ENCODE measurements at places on chromosomes 16 and 17.

DNA sequence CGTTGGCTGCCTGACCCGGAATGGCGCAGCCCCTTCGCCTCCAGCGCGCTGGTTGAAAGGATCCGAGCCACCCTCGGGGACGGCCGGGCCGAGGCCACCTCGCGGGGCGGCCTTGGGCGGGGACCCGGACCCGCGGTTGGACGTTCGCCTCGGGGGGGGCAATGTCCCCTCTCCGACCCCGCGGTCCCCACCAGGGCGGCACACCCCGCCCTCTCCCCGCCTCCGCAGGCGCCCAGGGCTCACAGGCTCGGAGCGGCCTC lies 1.0 kb upstream of the SOX8 start:
- DNase-seq, result no peak

DNA sequence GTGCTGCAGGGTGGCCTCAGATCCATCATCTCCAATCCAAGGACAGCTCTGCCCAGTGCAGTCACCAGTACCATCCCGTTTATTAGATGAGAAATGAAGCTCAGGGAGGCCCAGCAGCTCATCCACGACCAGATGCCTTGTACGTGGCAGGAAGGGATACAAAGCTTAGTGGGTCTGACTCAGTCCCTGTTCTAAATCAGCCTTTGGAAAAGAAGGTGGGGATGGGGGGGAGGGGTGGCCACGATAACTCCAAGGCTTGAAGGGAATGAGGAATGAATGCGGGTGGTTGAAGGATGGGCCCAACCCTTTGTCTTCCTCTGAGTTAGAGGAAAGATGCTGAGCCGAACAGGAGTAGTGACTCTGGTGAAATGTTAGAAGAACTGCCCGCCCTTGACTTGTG lies 25.8 kb downstream of the LLGL2 start:
- DNase-seq, result no peak

DNA sequence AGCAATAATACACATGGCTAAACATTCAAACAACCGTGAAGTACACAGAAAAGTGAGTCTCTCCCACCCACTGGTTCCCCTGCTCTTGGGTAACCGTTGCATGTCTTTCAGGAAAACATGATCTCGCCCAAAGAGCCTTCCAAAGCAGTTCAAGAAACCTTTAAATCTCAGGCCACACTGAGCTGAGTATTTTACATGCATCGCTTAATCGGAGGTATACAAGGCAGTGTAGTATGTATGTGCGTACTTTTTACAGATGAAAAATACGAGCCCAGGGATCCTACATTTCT lies 741 bp upstream of the DEXI start:
- DNase-seq, result no peak

- DNase-seq, result no peak
Observed at GRCh38 chr16:13061691-13062090, 160.3 kb downstream of the SHISA9 start.

- DNase-seq, result peak; percentile 82
Observed at GRCh38 chr16:370443-370842, at the start of gene MRPL28. Gene MRPL28, minus strand, starts transcription at chr16:370538. Its CDS starts 320 bp downstream, at chr16:370218.

GRCh38 chr17:38592487-38592886 lies 13.3 kb downstream of the SRCIN1 start:
- no peak for DNase-seq

GRCh38 chr16:30786936-30787612 lies at the start of gene ZNF629:
Gene ZNF629, minus strand, starts transcription at chr16:30787205. Its CDS starts 2,723 bp downstream, at chr16:30784482.
- peak; percentile 82 for DNase-seq

DNA sequence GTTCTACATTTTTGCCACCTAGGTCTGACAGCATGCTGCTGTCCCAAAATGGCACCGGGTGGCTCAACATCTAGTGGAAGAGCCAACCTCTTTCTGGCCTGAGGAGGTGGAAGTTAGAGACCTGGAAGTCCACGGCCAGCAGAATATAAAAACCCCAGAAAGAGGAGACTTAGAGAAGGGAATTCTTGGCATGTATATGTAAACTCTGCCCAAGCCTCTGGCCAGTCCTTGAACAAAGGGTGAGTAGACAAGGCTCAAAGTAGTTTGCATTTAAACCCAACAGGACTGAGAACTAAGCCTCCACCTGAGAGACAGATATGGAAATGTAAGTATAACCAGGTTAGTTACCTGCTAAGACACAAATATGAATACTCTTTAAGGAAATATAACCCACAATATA lies 210.3 kb downstream of the GRIN2A start:
- DNase-seq, result no peak

DNA sequence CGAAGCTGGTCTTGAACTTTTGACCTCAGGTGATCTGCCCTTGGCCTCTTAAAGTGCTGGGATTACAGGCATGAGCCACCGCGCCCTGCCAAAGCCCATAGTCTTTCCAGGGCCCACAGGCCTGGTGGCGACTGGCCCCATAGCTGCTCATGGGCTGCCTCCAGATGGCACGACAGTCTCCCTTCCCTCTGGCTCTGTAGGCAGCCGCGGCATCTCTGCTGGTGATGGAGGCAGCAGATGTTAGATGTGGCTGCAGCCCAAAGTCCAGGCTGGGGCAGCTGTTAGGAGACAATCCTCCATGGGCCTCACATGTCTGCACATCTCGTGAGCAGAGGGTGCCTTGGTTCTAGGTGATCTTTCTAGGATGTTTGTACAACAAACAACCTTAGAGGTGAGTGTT lies 69.7 kb upstream of the DNAJA2 start:
- DNase-seq, result no peak

- no peak for DNase-seq
Observed at GRCh38 chr17:9833922-9834321, 8.2 kb downstream of the GLP2R start.

GRCh38 chr17:45672301-45672700 lies 111.8 kb upstream of the CRHR1 start:
- DNase-seq, result no peak

- no peak for DNase-seq
Observed at GRCh38 chr17:34366529-34367107, 3.6 kb upstream of the CCL1 start.

DNA sequence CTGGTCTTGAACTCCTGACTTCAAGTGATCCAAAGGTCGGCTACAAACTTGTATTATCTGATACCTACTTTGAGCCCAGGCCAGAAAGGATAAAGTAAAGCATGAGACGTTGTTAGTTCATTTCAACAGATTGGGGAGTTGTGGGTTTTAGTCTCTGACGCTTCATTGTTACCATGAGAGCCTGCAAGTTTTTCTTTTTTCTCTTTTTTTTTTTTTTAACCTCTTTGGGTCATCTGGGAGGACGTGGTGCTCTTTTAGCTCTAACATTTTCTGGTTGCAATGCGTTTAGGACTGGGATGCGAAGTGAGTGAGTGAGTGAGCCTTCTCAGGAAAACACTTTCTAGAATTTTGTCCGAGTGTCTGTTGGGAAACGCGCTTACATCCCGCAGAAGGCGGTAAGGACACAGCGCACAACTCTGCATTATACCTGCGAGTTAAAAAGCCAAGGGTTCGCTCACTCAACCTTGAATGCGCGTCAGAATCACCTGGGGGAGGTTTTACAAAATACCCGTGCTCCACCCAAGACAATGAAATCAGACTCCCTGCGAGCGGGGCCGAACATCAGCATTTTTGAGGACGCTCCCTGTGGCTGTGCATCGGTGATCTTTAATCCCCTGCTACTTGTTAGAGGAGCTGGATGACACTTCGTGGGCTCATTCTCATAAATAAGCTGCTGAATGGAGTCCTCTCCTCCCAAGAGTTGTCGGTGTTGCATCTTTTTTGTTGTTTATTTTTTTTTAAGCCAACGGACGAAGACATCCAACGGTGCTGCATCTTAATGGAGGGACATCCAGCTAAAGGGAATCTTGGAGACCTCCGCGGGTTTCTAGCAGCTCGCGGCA lies 629 bp upstream of the RNF135 start:
- DNase-seq, result peak; percentile 49

DNA sequence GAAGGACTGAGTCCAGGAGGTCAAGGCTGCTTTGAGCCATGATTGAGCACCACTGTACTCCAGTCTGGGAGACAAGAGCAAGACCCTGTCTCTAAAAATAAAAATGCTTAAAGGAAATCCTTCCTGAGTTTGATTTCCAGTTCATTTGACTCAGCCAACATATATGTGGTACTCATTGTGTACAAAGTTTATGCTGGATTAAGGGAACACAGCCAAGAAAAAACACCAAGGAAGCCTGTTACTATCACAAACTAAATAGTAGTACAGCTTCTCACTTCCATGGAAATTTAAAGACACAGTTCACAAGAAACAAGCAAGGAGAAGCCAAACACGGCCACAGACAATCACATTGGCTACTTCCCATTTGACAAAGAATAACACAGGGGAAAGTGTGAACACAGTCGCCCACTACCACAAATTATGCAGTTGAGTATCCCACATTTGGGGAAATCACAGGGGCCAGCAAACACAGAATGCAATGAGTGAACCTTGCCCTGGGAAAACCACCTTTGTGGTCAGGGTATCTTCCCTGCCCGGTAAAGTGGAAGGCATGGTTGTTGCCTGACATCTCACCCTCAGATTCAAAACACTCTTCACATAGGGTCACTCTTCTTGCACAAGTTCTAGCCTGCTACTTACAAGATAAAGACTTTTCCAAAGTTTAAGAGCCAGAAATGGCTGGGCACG lies 14.5 kb downstream of the TEX14 start:
- DNase-seq, result no peak

DNA sequence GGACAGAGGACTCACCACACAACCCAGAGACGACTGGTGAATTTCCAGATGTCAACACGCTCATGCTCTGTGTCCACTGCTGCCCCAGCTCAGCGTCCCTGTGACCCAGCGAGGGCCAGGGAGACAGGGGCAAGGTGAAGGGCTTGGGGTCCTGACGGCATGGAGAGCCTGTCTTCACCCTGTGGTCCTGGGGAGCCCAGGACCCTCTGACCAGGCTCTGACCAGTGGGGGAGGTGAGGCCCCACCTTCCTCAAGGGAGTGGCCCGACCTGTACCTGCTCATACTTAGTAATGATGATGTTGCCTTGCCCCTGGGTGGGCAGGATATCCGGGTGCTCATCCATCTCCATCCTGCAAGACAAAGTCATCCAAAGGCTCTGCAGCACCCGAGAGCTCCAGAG lies 39.8 kb downstream of the TNFRSF13B start:
- no peak for DNase-seq

GRCh38 chr17:75552425-75553294 lies 27.2 kb downstream of the LLGL2 start:
- DNase-seq, result no peak

DNA sequence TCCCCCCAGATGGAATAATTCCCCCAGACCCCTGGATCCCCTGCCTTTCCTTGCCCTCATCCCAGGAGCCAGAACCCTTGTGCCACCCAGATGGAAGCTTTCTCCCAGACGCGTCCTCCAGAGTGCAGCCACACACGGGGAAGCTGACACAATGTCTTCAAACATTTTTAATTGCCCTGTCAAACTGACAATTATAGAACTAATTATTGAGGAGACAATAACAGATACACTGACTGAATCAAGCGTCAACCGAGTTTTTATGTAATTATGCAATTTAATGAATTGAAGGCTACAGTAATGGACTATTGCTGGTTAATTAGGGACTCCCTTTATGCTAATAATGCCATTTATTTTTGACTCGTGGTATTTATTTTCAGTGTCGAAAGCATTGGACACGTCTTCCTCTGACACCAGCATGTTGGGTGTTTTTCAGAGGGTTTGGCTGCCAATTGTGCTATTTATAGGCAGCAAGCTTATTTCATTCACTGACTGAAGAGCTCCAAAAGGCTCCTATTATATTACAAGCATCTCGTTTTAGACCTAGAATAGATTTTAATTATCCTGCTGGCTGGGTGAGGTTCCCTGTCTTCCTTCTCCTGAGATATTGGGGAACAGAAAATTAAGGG lies 298.2 kb upstream of the C16orf82 start:
- DNase-seq, result no peak

DNA sequence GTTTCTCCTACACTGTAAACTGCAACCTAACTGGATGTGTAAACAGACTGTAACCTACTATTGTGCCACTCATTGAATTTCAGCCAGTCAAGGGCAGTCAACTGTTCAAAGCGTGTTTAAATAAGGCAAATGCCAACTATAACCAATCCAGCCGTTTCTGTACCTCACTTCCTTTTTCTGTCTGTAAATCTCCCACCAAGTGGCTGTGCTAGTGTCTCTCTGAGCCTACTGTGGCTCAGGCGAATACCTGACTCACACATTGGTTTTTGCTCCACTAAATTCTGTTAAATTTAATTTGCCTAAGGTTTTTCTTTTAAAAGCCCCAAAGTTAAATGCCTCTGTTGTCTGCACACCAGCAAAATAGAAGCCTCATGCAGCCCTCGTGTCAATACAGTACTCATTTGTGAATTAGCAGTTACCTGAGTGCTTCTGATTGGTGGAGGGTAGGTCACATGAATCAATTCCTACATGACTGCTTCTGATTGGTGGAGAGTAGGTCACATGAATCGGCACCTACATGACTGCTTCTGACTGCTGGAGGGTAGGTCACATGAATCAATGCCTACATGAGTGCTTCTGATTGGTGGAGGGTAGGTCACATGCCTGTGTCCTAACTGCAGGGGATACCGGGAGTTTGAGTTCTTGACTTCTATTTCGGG lies 31.1 kb upstream of the CCR7 start:
- no peak for DNase-seq

DNA sequence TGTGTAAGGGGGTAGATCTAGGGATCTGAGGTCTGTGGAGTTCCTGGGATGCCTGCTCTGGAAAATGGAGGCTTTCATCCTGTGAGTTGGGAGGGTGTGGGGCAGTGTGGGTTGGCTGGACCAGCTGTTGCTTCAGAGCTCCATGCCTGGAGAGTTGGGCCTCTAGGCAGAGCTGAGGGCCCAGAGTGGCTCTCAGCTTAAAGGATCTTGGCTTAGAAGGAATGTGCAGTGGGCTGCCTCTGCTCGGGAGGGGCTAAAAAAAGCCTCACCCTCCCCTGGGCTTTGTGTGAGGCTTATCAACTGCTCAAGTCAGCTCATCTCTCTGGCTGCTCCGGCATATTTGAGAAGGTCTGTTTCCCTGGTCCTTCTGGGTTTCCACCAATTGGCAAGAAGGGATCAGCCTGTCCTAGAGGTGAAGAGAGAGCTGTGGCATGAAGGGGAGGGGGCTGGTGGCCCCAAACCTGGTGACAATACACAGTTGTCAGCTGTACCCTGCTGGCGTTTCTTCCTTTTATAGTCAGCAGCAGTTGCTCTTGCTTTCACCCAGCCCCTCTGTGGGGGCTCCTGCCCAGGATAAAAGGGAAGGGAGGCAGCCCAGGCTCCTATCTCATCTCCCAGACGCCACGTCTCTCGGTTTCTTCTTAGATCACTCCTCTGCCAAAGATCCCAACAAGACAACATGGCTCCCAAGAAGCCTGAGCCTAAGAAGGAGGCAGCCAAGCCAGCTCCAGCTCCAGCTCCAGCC lies at the start of gene MYL4:
Gene MYL4 (plus strand): TSS at position 605 of the 745 bp plus-strand sequence. CDS start 75 bp downstream, at position 680.
- no peak for DNase-seq

- DNase-seq, result no peak
Observed at GRCh38 chr17:59601130-59601529, 18.6 kb upstream of the CLTC start.

GRCh38 chr17:4332296-4332970 lies 34.0 kb downstream of the UBE2G1 start:
- no peak for DNase-seq
